ENCODE measurements at places on chromosomes 1 and 21. TPM values are rescaled to one million over a fixed set of nuclear protein-coding genes. Genes with fewer than 3 reads are reported as not detected.

- no peaks in the 10 kb centered on the region for H3K36me3 ChIP-seq
- H3K27ac ChIP-seq, result no peak overlapping the region
- H3K27me3 ChIP-seq, result peaks cover 9% of the 10 kb centered on the region
- no peak for DNase-seq
- H3K4me3 ChIP-seq, result no peak overlapping the region
Measured at GRCh38 chr1:98327220-98327861, 334.2 kb upstream of the SNX7 start.

DNA sequence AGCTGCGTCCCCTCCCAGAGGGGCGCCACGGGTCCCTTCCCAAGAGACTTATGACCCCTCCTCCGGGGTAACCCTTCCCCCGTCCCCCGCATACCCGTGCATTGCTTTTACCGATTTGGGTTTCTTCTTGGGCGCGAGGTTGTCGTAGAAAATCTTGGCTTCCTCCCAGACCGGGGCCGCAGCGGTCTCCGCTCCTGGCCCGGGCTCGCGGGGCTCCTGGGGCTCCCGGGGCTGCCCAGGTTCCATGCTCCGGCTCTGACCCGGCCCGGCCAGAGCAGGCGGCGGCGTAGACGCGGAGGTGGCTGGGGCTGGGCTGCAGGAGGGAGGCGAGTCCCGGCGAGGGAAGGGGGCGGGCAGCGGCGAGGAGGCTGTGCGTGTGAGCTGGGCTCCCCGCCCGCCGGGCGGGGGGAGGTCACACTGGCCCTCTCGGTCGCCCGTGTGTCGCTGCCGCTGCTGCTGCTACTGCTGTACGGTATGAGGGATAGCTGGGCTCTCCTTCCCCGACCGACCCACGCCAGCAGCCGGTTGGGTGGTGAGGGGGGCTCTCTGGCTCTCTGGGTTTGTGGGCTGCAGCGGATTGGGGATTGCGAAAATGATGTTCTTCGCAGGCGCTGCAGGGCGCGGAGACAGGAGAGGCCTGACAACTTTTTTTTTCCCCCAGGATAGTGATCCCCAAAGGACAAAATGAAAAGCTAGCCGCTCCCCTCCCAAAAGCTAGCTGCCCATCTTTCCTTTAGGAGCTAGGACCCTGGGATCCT, at the start of gene NT5C1A:
TSS of gene NT5C1A (minus strand) at position 315 of the 758 bp plus-strand sequence. CDS start at position 246, 69 bp downstream.
- H3K36me3 ChIP-seq, result no peaks in the 10 kb centered on the region
- H3K4me3 ChIP-seq, result peak within 1 kb of the TSS; percentile 2
- no peak within 1 kb of the TSS for H3K27ac ChIP-seq
- H3K27me3 ChIP-seq, result peaks cover 31% of the 10 kb centered on the region
- DNase-seq, result no peak

DNA sequence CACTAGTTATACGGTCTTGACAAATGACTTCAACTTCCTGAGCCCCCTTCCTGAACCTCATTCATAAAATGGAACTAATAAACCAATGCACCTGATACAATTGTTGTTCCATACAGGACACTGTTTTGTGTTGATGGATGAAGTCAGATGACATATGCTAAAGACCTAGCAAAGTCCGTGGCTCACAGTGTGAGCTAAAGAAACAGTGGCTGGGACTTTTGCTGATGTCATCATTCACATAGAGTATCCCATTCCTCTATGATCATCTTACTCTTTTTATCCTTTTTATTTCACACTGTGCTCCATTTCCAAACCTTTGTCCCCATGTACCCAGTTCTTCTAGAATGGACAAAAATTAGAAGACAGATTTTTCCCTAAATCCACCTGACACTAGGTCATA, 83.7 kb upstream of the KAZN start:
- no peaks in the 10 kb centered on the region for H3K36me3 ChIP-seq
- DNase-seq, result no peak
- no peak overlapping the region for H3K4me3 ChIP-seq

DNA sequence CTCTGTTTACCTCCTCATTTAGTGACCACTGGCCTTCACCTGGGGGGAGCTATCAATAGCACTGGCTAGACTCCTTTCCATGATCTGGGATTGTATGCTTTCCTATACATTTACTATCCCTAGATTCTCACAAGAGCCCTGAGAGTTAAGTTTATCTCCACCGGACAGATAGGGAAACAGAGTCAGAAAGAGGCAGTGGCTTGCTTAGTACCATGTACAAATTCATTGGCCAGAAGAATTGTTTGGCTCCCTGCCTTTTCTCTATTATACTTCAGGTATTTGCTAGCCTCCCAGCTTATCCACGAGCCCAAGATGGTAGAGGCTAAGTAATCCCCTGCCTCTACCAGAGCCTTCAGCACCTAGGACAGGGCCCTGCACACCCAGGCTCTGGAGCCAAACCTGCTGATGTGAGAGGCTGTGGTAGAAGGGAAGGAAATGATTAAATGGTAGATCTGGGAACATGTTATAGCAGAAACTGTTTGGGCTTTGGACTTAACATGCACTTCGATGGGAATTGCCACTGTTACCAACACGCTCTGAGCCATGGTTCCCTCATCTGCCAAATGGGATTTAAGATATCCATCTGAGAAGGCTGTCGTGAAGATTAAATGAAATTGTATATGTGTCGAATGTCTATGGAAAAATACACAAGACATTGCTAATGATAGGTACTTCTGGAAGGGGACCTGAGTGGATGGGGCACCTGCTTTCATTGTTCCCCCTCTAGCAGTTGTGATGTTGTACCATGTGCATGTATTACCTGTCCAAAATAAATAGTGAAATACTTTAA, 3.1 kb upstream of the BLACAT1 start:
- H3K4me3 ChIP-seq, result no peak overlapping the region
- H3K27me3 ChIP-seq, result peaks cover 58% of the 10 kb centered on the region
- H3K27ac ChIP-seq, result no peak overlapping the region
- peaks cover 11% of the 10 kb centered on the region for H3K4me1 ChIP-seq

DNA sequence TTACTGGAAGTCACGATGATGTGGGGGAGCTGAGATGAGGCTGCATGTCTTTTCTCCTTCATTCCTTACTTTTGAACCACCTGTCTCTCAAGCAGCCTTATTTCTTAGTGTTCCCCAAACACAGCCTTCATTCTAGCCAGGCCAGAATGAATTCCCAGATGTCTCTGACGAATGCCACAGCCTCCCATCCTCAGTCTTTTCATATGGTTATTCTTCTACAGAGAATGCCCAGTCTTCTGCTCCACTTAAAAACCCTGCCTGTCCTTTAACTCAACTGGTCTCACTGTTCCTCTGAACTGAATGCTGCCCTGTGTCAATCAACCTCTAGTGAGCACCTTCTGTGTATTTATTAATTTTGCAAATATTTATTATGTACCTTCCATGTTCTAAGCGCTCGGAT, 156.2 kb downstream of the PLA2G4A start:
- no peak overlapping the region for H3K27ac ChIP-seq
- no peaks in the 10 kb centered on the region for H3K4me1 ChIP-seq
- peaks cover 3% of the 10 kb centered on the region for H3K27me3 ChIP-seq
- no peaks in the 10 kb centered on the region for H3K36me3 ChIP-seq
- no peak overlapping the region for H3K4me3 ChIP-seq

DNA sequence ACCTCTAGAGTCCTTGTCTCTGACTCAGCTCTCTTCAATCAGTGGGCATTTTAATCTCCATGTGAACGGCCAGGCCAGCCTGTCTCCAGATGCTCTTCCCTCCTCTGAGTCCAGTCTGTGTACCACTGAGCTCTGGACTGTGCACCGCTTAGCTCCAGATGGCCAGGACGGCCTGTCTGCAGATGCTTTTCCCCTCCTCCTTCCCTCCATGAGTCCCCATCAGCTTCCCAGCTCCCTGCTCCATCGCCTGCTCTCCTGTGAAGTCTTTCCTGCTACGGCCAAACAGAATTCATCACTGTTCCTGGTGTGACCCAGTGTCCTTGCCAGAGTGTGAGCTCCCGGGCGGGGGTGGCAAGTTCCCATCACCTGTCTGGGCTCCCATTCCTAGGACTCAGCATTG, 42.0 kb downstream of the STUM start:
- no peak overlapping the region for H3K27ac ChIP-seq
- peaks cover 14% of the 10 kb centered on the region for H3K27me3 ChIP-seq
- H3K36me3 ChIP-seq, result no peaks in the 10 kb centered on the region
- H3K4me3 ChIP-seq, result no peak overlapping the region
- H3K4me1 ChIP-seq, result no peaks in the 10 kb centered on the region
- no peak for DNase-seq

- DNase-seq, result no peak
- no peaks in the 10 kb centered on the region for H3K36me3 ChIP-seq
- no peak overlapping the region for H3K4me3 ChIP-seq
- no peaks in the 10 kb centered on the region for H3K27me3 ChIP-seq
- H3K4me1 ChIP-seq, result no peaks in the 10 kb centered on the region
Measured at GRCh38 chr1:213698092-213698702, 289.6 kb upstream of the PROX1 start.

DNA sequence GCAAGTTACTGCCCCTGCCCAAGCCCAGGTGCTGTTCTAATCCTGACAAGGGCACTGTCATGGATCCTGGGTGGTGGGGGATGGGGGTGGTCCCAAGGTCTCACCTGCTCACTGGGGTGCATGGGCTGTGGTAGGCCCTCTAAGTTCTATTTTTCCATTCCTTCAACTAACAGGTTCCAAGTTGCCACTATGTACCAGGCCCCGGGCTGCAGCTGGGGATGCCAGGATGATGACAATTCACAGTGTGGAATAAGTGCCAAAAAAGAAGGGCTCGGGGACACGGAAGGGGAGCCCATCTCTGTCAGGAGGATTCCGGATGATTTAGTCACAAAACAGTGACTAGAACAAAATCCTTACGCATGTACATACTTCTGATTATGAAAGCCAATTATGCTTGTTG, 76.0 kb downstream of the STUM start:
- DNase-seq, result no peak
- peaks cover 3% of the 10 kb centered on the region for H3K27me3 ChIP-seq
- no peaks in the 10 kb centered on the region for H3K36me3 ChIP-seq
- H3K27ac ChIP-seq, result no peak overlapping the region

GRCh38 chr21:38319781-38320180, 63.0 kb downstream of the KCNJ15 start:
- peaks cover 3% of the 10 kb centered on the region for H3K4me1 ChIP-seq
- H3K36me3 ChIP-seq, result no peaks in the 10 kb centered on the region
- H3K4me3 ChIP-seq, result no peak overlapping the region
- H3K27me3 ChIP-seq, result no peaks in the 10 kb centered on the region

DNA sequence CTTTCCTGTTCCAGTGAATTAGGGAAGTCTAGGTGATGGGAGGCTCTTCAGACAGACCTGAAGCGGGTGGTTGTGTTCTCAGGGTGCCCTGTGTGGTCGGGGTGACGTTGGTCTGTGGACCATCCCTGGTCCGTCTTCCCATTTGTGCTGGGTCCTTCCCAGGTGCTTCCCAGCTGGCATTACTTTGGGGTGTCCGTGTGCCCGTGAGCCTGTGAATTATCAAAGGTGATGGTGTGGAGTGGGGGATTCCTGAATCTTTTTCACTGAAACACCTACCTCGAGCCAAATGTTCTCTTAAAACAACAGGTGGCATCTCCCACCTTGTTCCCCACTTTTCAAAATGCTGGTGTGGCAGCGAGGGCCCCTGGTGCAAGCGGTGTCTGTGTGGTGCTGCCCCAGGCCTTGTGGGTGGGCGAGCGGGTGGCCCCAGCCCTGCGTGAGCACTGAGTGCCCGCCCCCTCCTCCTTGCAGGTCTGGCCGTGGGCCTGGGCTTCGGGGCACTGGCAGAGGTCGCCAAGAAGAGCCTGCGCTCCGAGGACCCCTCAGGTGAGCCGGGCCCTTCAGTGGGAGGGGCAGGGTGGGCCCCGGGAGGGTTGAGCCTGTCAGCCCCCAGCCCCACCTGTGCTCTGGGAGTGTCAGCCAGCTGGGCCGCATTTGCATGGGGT, 37.0 kb downstream of the COQ8A start:
- no peaks in the 10 kb centered on the region for H3K4me1 ChIP-seq
- H3K27me3 ChIP-seq, result no peaks in the 10 kb centered on the region
- no peak overlapping the region for H3K27ac ChIP-seq
- no peak overlapping the region for H3K4me3 ChIP-seq
- DNase-seq, result no peak

- no peaks in the 10 kb centered on the region for H3K36me3 ChIP-seq
- H3K4me1 ChIP-seq, result no peaks in the 10 kb centered on the region
- H3K27ac ChIP-seq, result no peak overlapping the region
- H3K4me3 ChIP-seq, result no peak overlapping the region
- H3K27me3 ChIP-seq, result no peaks in the 10 kb centered on the region
- no peak for DNase-seq
Measured at GRCh38 chr21:28480470-28480869, 512.2 kb downstream of the LTN1 start.

- H3K27me3 ChIP-seq, result no peaks in the 10 kb centered on the region
- no peaks in the 10 kb centered on the region for H3K36me3 ChIP-seq
- H3K27ac ChIP-seq, result no peak overlapping the region
- H3K4me3 ChIP-seq, result no peak overlapping the region
- H3K4me1 ChIP-seq, result no peaks in the 10 kb centered on the region
Measured at GRCh38 chr1:215845234-215845891, 278.3 kb downstream of the KCTD3 start.

- DNase-seq, result no peak
- no peak overlapping the region for H3K4me3 ChIP-seq
- no peak overlapping the region for H3K27ac ChIP-seq
- peaks cover 44% of the 10 kb centered on the region for H3K36me3 ChIP-seq
Measured at GRCh38 chr1:51504806-51505525, 14.1 kb downstream of the EPS15 start.

DNA sequence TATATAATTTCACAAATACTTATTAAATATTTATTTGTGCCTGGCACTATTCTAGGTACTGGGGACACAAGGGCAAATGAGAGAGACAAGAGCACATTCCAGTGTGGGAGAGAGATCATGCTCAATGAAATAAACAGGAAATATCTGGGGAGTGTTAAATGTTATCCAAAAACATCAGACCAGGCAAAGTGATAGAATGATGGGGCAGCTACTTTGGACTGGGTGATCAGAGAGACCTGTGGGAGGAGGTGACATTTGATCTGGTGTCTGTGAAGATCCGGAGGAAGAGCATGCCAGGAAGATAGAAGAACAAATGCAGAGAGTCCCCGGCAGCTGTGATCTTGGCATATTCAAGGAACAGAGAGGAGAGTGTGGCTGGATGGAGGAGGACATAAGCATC, 27.5 kb upstream of the GNG12 start:
- DNase-seq, result no peak
- H3K27me3 ChIP-seq, result peaks cover 4% of the 10 kb centered on the region
- H3K36me3 ChIP-seq, result no peaks in the 10 kb centered on the region
- H3K4me1 ChIP-seq, result no peaks in the 10 kb centered on the region
- H3K4me3 ChIP-seq, result no peak overlapping the region
- H3K27ac ChIP-seq, result no peak overlapping the region

GRCh38 chr1:155209312-155209721, 822 bp downstream of the MTX1 start:
- H3K36me3 ChIP-seq, result peaks cover 12% of the 10 kb centered on the region
- peak overlapping the region; percentile 85 for H3K4me3 ChIP-seq
- peak overlapping the region; percentile 74 for H3K27ac ChIP-seq
- H3K27me3 ChIP-seq, result no peaks in the 10 kb centered on the region
- no peak for DNase-seq
- H3K4me1 ChIP-seq, result peaks cover 40% of the 10 kb centered on the region

CD160 gene
- total RNA-seq, result not detected

TAS1R1 gene
- total RNA-seq, result not detected

TNNI3K gene
- 0.43 TPM for total RNA-seq

PPM1J gene
- not detected for total RNA-seq

TEX38 gene
- not detected for total RNA-seq

SLC30A7 gene
- 42.7 TPM for total RNA-seq

RSPO1 gene
- total RNA-seq, result not detected

GLIS1 gene
- not detected for total RNA-seq

NBPF4 gene
- total RNA-seq, result not detected

Data from activated CD4-positive, alpha-beta memory T cell treated with anti-CD3 and anti-CD28 coated beads, Interleukin-2, amount 10 ng/mL, durations not matched to agents 7 days and 5 days (primary cell).